ENCODE measurements at places on chromosomes 12 and 14.

GRCh38 chr14:65948302-65948701 is 535.8 kb downstream of the FUT8 start:
- DNase-seq, result no peak

DNA sequence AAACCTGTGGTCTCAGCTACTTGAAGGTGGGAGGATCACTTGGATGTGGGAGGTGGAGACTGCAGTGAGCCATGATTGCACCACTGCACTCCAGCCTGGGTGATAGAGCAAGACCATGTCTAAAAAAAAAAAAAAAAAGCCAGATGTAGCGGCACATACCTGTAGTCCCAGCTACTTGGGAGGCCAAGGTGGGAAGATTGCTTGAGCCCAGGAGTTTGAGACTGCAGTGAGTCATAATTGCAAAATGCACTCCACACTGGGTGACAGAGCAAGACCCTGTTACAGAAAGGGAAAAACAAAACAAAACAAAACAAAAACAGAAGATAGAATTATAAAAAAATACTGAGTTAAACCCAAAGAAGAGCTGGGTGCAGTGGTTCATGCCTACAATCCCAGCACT is 29.1 kb upstream of the APOF start:
- DNase-seq, result no peak

- DNase-seq, result no peak
These were observed 168.2 kb downstream of the EPS8 start for GRCh38 chr12:15620741-15621539.

DNA sequence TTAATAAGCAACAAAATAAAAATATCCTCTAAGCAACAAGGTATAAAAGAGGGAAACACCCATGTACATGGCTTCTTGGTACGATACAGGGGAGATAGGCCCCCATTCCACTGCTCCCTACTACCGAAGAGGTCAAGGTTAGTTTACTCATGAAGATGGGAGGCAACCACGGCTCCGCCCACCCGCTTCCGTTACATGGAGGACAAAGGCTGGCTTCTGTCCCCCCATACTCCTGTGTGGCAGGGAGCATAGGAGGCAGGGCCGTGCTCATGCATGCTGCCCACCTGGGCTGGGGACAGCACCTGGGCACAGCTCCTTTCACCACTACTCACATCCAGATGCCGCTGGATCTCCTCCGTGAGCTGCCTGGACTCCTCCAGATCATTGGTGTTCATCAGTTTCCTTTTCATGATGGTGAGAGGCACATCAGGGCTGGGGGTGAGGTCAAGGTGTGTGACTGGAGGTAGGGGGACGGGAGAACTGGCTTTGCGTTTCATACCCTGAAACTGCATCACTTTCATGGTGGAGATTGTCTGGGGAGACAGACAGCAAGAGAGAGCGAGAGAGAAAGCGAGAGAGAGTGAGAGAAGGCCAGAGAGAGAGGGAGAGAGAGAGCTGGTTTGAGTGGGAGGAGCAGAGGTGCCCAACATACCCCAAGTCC is 39.0 kb downstream of the LGMN start:
- DNase-seq, result no peak

- no peak for DNase-seq
These were observed 7.8 kb downstream of the C1RL start for GRCh38 chr12:7101047-7101693.

GRCh38 chr14:44912041-44912869 is 49.5 kb downstream of the KLHL28 start:
- no peak for DNase-seq

- DNase-seq, result no peak
These were observed 536 bp upstream of the TUNAR start for GRCh38 chr14:95875831-95876760.

- DNase-seq, result no peak
These were observed 126.1 kb downstream of the SLC38A6 start for GRCh38 chr14:61106959-61107641.

GRCh38 chr12:18753481-18754123 is 15.7 kb downstream of the CAPZA3 start:
- no peak for DNase-seq

DNA sequence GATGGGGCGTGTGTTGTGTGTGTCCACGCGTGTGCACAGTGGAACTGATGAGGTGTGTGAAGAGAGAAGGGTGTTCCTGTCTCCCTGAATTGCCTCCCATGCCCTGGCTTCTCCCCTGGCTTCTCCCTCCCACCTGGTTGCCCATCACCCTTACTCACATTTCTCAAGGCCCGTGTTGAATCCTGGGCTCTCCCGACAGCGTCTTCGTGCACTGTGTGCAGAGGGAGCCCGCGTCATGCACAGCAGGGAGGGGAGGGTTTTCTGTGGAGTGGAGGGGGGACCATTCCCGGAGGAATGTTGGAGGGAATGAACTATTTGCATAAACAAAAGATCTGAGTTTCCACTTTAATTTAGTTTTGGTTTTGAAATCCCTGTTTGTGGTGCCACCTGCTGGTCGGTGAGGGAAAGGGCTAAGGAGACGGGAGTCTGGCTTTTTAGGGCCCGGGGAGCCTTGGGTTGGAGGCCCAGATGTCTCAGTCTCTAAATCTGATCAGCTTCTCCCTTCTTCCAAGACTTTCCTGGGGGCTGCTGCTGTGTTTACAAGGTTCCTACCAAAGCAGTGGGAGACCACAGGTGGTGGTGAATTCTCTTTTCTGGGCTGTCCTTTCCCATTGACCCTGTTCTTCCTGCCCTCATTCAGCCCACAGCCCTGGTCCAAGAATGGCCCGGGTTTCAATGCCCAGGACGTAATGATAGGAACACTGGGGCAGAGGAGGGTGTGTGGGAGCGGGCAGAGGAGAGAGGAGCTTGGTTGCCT is at the start of gene C1R:
Gene C1R, minus strand, starts transcription at position 217 of the 757 bp plus-strand sequence. Its CDS starts 57 bp downstream, at position 160.
- DNase-seq, result peak; percentile 54

GRCh38 chr14:104395941-104396681 is 183.5 kb upstream of the C14orf180 start:
- no peak for DNase-seq

DNA sequence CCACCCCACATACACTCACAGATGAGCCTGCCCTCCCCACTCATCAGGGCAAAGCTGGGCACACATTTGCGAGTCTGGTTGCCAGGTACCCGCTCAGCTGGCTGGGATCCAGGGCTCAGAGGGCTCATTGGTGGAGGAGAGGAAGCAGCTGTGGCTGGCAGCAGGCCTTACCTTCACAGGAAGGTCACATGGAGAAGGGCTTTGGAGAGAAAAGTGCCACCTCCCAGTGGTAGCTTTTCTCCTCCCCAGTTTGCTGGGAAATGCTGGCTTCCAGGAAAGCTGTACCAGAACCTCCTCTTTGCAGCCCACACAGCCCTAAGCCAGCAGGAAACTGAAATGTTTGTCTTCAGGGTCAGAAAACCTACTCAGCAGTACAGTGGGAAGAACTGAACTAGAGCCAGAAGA is 55.6 kb downstream of the LGMN start:
- DNase-seq, result peak; percentile 34

- no peak for DNase-seq
These were observed 18.7 kb upstream of the CTDSP2 start for GRCh38 chr12:57865084-57865751.

DNA sequence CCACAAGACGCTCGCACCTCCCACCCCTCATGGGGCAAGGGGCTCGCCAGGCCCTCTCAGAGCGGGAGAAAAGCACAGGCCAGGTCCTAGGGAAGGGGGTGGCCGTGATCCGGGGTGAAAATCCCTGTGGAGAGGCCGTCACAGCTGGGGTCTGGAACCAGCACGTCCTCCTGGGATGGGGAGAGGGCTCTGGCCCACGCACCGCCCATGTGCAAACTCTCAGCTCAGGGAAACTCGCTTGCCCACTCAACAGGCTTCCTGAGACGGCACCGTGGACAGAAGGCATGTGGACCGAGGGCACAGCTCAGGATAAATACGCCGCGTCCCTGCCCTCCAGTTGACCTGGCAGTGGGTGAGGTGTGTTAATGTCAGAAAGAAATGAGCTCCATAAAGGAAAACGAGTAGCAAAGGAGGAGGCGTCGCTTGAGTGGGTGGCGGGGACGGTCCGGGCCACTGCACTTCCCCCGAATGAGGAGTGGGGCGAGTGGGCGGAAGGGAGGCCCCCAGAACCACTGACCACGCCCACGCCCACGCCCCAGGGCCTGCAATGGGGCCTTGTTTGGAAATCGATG is 57.6 kb upstream of the GALNT9 start:
- no peak for DNase-seq

- DNase-seq, result no peak
These were observed 1.1 kb downstream of the CARMIL3 start for GRCh38 chr14:24052656-24053547.

- no peak for DNase-seq
These were observed 58.3 kb downstream of the CEP83 start for GRCh38 chr12:94401326-94401725.

DNA sequence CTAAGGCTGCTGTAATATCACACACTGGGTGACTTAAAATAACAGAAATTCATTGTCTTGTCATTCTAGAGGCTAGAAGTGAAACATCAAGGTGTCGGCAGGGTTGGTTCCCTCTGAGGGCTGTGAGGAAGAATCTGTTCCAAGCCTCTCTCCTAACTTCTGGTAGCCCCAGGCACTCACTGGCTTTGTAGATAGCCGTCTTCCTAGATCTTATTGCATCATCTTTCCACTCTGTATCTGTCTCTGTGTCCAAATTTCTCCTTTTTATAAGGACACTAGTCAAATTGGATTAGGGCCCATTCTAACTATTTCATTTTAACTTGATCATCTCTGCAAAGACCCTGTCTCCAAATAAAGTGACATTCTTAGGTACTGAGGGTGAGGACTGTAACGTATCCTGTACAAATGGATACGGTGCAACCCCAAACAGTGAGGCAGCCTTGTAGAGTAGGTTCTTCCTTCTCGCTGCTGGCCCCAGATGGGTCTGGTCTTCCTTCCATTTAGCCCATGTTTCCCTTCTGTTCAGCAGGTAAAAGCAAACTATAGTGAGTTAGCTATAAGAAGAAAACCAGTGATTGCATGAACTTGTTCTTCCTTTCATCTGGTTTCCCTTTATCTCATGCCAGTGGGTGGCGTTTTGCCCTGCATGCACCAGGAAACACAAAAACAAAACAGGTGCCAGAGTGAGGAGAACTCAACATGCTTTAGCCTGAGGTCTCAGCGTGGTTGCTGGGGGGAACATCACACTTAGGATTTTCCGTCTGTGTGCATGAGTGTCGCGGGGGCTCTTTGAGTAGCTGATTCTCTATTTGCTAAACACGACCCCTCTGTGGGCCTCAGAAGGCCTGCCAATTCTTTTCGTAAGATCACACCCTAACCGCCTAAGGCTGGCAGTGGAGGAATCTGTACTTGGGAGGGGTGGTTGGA is 19.5 kb downstream of the TTC9 start:
- peak; percentile 57 for DNase-seq

DNA sequence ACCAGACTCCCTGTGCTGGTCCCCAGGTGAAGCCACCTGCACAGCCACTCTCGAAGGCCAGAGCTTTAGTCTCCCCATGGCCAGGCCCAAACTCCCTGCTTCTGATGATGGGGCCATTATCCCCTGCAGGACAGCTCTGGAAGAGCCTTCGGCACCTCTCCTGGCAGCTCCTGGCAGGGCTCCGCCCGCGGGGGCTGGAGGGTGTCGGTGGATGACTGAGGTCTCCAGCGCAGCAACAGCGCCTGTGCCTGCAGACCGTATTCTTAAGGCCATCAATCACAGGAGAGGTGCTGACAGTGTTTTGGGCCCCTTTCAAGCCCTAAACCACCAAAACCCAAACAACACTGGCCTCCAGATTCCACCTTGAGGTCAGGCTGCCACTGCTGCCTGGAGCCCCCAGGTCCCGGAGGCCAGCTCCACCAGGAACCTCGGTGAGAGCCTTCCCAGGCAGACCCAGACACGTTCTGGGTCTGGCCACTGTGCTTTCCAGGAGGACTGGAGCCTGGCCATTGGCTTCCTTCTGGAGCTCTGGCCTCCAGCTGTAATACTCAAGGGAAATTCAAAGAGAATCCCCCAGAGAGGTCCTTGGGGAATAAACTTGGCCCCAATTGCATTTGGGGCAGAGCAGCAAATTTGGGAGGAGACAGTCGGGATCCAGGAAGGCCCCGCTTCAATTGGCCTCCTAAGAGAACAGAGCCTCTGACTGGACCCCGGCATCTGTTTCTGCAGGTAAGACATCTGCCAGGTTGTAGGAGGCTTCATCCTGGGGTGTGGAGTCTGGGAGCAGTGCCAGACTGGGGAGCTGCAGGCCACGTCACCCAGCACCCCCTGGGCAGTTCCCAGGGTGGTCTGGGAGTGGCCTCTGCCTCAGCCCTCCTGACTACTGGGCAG is 210.6 kb upstream of the RTL1 start:
- no peak for DNase-seq

DNA sequence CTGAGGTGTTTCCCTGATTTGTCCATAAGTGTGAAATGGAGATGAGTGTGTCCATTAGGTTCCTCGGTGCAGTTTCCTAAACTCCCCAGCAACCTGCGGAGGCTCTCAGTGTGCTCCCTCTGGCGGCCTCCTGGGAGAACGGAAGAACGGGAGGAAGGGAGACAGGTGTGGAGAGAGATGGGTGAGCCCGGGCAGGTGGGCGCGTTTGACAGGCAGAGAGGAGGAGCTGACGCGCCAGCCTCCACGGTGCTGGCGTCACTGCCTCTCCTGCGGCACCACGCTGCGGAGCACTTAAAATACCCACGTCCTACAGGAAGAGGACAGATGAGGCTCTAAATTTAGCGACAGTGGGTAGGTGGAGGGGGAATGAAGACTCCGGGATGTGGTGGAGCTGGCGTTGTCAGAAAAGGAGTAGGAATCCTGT is 26.8 kb upstream of the PEX5 start:
- peak; percentile 7 for DNase-seq

DNA sequence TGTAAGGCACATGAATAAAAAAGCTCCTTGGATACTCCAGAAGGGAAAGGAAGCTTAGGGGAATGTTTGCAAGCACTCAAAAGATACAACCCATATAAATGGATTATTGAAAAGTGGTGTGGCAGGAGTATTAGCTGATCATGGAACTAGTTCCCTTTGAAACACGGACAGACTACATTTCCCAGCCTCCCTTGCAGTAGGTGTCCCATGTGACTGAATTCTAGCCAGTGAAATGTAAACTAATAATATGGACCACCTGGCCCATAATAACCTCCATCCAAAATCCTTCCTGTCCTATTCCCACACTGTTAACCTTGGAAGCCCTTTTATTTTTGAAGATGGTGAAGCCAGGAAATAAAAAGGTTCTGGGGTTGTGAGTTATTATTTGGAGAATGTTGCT is 242.3 kb downstream of the SUDS3 start:
- no peak for DNase-seq

DNA sequence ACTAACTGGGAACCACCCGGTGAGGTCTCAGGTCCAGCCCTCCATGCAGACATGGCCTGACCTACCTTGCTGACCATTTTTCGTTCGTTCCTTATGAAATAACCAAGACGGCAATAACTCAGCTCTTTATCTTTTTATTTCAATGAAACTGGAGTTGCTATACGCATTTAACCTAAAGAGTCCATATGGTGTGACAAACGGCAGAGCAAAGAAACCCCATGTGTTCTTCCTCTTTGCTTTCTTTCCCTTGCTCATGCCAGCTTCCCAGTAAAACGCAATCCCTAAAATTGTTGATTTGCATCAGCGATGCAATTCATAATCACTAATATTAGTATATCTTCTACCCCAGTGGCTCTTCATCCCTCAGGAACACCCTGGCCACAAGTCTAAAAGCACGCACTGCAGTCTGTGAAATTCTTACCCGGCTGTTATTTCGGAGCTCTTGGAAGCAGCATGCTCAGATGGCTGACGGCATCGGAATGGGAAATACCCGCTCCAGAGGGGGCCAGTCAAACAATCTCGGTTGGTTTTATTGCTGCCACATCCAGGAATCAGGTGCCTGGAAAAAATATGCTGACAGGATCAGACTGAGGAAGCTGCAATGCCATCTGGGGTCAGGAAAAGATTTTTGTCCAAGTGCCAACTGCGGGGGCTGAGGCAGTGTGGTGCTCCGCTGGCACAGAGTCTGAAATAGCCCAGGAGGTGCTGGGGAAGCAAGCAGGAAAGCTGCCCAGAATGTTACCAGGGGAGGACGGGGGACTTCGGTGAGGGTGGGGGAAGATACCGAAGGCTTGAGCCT is 28.2 kb upstream of the KCNA1 start:
- DNase-seq, result no peak

All from central memory CD4-positive, alpha-beta T cell (primary cell).